ENCODE measurements at places on chromosomes 5 and 9.
A peak's percentile ranks its signal among the peaks of the same experiment; 100 is the strongest.

- DNase-seq: no peak
Observed at GRCh38 chr9:103757062-103757461, 337.0 kb upstream of the SMC2 start.

DNA sequence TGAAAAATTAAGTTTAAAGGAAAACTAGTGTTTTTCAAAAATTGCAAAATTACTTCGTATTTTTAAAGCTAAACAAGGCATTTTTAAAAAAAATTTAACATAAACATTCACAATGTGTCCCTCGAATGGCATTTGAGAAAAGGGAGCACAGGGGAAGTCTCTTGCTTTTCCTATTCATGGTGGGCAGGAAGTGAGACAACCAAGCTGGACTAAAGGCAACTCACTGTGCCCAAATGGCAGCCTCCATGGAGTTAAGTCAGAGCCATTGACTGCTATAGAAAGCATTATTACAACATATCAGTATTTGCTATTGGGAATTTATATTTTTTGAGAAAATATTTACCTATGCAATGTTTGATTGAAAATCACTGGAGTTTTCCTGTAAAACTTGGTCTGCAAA lies 8.3 kb downstream of the HNRNPH1 start:
- DNase-seq: no peak

DNA sequence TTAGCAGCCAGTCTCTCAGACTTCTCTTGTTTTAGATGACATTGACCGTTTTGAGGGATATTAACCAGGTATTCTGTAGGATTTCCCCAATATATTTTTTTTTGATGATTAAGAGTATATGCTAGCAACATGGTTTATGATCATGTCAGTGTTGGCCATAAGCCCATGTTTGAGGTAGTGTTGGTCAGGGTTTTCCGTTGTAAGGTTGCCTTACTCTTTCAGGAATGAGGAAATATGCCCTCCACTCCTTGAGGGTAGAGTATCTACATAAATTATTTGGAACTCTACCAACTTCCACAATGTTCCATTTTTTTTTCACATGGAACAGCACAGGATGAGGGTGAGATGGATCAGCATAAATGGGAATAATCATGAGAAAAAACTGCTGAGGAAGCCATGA lies 188.4 kb upstream of the PRDM9 start:
- DNase-seq: no peak

- DNase-seq: peak; percentile 83
Observed at GRCh38 chr5:149333711-149334443, 11.4 kb upstream of the GRPEL2 start.

DNA sequence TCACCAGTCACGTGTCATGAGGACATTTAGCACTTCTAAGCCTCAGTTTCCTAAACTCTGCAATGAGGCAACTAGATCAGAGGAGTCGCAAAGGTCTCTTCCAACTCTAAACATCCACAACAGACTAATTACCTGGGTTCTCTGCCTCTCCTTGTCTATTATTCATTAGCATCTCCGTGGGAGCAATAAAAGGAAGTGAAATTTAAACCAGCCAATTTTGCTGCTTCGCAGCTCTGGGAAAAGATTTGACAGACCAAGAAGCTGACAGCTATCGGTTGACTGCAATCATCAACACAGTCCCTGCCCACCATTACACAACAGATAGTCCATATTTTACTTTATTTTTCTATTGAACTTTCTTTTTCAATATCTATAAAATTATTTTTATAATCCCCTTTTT lies 308.9 kb downstream of the NR2F1-AS1 start:
- no peak for DNase-seq

- DNase-seq: no peak
Observed at GRCh38 chr9:3473405-3473804, 52.4 kb downstream of the RFX3 start.
